Putamen (tissue), 1 donor: ENCODE measurements at places on chromosomes 16 and 17.
A peak's percentile ranks its signal among the peaks of the same experiment; 100 is the strongest.

GRCh38 chr16:75761108-75761507 lies 34.8 kb upstream of the CPHXL start:
- no peak for DNase-seq

DNA sequence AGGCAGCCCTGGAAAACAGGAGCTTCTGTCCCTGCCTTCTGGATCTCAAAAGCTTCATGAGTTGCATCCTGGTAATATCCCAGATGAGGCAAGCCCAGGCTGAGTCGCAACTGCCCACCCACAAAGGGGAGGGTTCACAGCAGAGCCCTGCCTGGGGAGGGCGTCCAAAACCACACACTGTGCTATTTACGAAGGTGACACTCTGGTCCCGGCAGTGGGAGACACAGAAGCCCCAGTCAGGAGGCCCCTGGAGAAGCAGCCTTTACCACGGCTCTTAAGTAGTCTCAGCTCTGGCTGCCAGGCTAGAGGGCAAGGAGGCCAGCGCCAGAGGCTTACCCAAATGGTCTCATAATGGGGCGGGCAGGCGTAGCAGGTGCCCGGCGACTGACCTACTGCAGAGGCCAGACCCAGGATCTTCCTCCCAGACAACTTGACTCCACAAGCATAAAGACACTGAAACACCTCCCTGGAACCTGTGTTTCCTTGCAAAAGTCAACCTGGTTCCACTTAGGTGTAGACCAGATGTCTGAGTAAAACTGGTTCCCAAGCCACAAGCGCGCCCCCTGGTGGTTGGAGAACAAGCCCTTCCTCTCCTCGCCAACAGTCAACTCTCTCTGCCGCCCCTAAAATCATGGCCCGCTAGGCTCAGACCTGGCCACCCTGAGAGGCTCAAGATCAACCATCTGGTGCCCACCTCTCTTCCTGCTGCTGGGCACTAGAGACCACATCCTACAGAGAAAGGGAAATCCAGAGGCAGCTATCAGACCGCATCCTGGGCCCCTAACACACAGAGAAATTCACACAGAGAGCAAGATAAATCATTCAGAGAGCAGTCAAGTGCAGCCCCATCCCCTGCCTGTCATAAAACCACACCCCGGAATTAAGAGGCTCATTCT lies 5.2 kb downstream of the AXIN2 start:
- peak; percentile 70 for DNase-seq

- no peak for DNase-seq
Observed at GRCh38 chr17:50264263-50265113, 9.8 kb upstream of the TMEM92 start.

GRCh38 chr17:19905502-19905901 lies 37.8 kb upstream of the ULK2 start:
- DNase-seq, result peak; percentile 27

GRCh38 chr17:57899822-57900221 lies 50.0 kb upstream of the MRPS23 start:
- DNase-seq, result no peak

DNA sequence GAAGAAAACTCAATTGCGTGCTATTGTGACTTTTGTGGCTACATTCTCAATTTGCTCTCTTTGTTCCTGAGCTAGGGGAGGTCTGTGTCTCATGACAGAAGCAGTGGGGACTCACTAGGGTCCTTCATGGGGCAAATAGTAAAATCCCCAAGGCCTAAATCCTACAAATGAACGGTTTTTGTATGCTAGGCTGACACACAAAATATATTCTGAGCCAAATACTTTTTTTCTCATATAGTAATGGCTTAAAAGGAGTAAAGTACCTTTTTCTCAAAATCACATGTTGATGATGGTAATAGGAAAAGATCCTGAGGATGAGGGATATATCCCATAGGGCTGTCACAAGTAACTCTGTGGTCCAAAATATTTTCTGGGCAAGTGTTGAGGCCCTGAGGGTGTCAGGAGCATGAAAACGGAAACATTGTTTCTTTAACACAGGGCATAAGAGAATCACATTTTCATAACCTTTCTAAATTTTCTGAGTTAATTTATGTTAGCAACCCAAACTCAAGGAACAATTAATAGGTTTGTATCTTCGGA lies 77.5 kb upstream of the CNTNAP4 start:
- DNase-seq, result no peak

GRCh38 chr17:48241131-48241591 lies 133.6 kb downstream of the SNX11 start:
- peak; percentile 4 for DNase-seq

- no peak for DNase-seq
Observed at GRCh38 chr17:56313201-56313600, 159.9 kb downstream of the ANKFN1 start.

DNA sequence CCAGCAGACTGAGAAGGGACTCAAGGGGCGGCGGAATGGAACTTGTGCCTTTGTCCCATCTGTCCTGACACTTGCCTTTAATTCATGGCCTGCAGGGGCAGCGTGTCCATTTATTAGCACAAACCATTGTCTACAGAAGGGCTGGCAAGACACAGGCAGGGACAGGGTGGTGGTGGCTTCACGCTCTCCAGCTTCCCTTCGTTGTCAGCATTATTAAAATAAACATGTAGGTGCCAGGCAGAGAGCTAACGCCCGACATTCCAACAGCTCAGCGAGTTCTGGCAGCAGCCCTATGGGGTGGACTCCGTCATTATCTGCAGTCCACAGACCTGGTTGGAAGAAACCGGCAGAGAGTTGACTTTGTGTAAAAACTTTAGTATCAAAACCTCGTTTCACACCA lies 16.3 kb downstream of the DNAI2 start:
- DNase-seq, result no peak

- DNase-seq, result no peak
Observed at GRCh38 chr17:73851091-73851490, 206.8 kb upstream of the SDK2 start.

DNA sequence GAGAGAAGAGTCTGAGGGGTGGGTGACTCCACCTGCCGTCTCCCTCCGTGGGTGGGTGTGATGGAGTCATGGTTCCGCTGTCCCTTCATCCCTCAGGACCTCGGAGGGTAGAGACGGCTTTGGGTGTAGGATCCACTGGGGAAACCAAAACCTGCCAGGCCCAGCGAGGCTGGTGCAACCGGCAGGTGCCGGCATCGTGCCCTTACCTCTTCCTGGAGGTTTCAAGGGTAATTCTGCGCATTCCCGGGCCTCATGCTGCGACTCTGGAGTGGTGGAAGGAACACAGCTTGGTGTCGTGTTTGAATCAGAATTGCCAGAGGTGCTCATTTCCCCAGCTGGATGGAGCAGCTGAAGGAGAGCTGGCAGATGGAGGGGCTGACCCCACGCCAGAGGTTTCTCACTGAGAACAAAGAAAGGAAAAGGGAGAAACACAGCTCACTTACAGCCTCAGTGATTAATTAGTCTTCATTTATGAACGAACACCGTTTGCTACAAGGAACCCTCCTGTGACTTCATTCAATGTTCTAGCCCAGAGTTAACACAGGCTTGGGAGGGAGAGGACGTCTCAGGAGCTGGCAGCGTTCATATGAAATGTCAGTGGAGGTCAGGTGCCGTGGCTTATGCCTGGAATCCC lies 16.3 kb upstream of the ATP2A3 start:
- no peak for DNase-seq

GRCh38 chr17:12900474-12900873 lies 111.2 kb downstream of the ARHGAP44 start:
- DNase-seq, result no peak

DNA sequence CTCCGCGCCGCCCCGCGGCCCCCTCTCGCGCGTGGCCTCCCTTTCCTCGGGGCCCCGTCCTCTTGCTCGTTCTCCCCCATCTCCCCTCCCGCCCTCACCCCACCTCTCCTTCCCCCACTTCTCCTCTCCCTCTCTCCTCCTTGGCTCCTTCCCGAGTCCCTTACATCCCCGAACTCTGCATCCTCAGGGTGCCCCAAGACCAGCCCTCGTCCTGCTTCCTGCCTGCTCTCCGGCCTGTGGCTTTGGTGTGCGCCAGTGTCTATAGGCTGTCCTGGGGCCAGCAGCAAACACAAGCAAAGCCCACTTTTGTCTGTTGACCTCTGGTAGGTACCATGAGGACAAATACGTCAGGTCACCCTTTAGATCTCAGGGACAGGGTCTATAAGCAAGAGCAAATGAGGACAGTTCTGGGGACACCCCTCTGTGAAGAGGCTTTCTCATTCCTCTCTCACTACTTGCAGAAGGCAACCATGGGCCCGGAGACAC lies 284 bp upstream of the COPZ2 start:
- no peak for DNase-seq

GRCh38 chr17:66538776-66539175 lies 236.4 kb downstream of the PRKCA start:
- no peak for DNase-seq

DNA sequence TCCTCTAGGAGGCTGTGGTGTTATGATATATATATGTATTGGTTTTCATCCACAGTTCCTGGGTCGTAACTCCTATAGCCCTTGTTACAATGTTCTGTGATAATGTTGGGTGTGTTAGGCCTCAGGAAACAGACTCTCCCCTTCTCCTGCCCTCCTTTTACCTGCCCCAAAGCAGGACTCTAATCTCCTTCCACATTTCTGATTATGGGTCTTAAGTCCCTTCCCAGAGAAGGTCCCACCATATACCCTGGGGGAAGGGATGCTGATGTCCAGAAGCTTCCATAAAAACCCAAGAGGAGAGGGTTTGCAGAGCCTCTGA lies 450 bp upstream of the C1QBP start:
- no peak for DNase-seq

GRCh38 chr16:4200000-4200780 lies 41.7 kb downstream of the SRL start:
- peak; percentile 17 for DNase-seq

GRCh38 chr16:54630284-54630967 lies 300.2 kb upstream of the IRX5 start:
- DNase-seq, result no peak

DNA sequence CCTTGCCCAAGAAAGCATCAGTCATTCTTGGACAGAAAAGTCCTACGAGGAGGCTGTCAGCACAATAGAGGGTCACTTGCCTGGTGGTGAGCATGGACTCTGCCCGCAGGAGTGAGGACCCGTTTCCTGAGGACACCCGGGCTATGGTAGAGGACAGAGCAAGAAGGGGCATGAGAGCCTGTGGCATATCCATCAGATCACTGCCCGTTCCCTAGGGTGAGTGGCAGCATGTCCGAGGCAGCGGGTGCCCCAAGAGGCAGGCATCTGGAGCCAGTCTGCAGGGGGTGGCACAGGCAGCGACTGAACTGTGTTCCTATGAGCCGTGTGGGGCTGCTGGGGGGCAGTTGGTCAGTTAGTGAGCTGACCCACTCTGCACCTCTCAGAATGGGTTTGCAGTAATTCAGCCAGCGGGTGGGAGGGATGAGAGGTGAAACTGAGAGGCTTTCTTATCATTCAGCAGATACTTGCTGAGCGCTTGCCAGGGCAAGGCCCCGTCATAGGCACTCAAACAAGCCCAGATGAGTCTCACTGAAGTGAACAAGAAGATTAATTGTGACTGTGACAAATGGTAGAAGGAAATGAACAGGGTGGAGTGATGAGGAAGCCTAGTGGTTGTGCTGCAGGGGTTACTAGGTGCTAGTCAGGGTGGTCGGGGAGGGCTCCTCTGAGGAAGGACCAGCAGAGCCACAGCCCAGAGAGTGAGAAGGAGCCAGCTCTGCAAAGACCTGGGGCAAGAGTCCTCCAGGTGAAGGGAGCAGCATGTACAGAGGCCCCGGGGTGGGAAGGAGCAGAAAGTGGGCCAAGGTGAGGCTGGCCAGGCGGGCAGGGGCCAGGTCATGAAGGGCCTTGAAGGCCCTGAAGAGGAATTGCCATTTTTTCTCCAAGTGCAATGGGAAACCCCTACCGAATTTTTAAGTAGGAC lies 87.9 kb downstream of the CLEC16A start:
- no peak for DNase-seq

GRCh38 chr16:75074920-75075687 lies 41.5 kb downstream of the LDHD start:
- no peak for DNase-seq

GRCh38 chr17:77874303-77875050 lies 84.0 kb upstream of the TNRC6C start:
- DNase-seq, result no peak

- DNase-seq, result no peak
Observed at GRCh38 chr16:84223456-84223855, 16.4 kb downstream of the KCNG4 start.

- no peak for DNase-seq
Observed at GRCh38 chr17:70089513-70090148, 14.6 kb downstream of the KCNJ16 start.

DNA sequence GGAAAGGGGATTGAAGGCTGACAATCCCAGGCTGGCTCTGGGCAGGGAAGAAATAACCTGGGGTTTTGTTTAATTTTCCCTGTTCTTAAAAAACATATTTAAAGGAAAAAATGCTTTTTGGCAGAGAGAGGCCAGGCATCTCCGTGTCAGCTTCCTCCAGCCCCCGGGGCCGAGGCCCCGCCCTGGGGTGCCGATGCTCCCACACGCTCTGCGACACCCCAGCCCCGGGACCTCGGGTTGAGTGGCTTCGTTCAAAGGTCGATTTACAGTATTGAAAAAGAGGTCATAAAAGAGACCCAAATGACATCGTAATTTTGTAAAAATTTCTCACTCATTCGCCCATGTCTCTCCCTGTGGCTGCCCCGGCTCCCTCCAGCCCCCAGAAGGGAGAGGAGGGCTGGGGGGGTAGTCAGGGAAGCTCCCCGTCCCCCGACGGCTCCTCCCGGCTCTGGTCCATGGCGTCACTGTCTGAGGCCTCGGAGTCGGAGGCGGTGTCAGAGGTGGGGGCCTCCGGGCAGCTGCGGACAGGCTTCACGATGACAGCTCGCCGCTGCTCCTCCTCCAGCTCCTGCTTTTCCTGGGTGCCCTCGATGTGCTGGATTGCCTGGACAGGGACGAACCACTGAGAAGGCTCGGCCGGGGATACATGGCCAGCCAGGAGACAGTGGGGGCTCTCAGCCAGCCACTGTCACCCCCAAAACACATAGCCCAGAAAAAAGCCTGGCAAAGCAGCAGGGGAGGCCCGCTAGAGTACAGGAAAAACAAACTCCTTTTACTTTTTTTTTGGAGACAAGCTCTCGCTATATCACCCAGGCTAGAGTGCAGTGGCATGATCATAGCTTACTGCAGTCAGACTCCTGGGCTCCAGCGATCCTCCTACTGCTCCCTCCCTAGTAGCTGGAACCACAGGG lies 14.9 kb downstream of the TFAP4 start:
- DNase-seq, result no peak

GRCh38 chr17:20952183-20952582 lies 90.6 kb downstream of the USP22 start:
- DNase-seq, result no peak
